ENCODE measurements at places on chromosomes 2 and 18.

DNA sequence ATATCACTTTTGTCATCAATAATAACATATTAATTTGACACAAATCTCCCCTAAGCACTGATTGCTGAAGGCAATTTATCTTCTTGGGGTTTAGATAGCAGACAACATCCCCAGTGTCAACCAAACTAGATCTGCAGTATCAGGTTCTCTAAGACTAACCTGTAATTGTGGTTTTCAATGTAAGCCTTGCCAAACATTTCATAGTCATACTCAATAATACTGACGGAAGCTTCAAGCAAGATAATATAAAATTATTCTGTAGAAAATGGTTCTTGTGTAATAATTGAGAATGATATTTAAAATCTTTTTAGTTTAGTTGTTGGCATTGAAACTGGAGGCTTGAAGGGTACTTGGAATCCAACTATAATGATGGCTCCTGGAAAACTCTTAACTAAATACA lies 186.3 kb downstream of the RIT2 start:
- no peak for DNase-seq

GRCh38 chr2:118300832-118301231 lies 212.6 kb downstream of the INSIG2 start:
- DNase-seq = no peak

- no peak for DNase-seq
These were observed 69.7 kb downstream of the TGOLN2 start for GRCh38 chr2:85257970-85258605.

- DNase-seq = no peak
These were observed 367.1 kb downstream of the ZEB2 start for GRCh38 chr2:144152817-144153271.

DNA sequence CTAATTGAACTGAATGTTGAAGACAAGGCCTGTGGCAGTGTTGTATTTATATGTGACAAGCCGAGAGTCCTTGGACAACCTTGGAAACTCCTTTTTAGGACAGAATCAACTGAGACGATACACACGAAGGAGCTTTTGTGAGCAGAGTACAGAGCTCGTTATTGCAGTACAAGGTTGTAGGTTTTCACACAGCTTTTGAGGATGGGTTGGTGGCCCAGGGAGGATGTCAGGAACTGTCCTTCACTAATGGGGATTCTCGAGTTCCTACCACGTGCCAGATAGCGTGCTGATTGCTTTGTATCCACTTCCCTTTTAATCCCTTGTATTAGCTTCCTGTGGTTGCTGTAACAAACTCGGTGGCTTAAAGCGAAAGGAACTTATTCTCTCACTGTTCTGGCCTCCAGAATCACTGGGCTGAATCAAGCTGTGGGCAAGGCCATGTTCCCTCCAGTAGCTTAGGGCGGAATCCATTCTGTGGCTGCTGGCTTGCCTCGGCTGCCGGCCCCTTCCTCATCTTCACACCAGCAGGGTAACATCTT lies 20.2 kb downstream of the INPP4A start:
- no peak for DNase-seq

GRCh38 chr2:107595285-107595684 lies 231.4 kb upstream of the RGPD4 start:
- DNase-seq = no peak

DNA sequence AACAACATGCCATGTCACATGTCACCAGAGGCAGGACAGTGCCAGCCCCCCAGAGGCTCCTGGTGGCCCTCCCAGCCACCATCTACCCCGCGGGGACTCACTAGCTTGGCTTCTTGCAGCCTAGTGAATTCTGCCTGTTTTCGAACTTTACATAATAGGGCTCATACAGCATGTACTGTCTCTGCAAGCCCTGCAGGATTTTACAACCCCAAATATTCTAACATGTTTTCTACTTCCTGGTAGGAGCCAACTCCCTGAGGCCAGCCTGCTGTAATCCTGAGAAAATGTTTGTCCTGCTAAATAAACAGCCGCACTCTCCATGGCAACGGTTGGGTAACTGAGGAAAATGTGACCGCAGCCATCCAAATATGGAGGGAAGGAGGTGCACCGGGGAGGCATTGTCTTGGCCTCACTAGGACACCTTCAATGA lies 2.7 kb downstream of the PER2 start:
- DNase-seq = peak; percentile 77

DNA sequence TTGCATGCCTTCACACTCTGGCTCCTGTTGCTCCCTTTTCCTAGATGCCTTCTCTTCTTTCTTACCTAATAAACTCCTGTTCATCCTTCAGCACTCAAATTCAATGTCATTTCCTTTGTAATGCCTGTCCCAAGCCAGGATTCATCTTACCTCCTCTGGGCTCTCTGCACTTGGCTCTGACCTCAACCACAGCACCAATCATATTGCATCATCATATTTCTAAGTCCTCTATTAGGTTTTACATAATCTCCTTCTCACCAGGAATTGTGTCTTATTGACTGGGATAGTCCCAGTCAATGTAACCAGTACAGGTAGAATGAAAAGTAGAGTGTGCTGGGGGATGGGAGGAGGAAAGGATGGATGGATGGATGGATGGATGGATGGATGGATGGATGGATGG lies 187.1 kb downstream of the NRP2 start:
- DNase-seq = no peak

DNA sequence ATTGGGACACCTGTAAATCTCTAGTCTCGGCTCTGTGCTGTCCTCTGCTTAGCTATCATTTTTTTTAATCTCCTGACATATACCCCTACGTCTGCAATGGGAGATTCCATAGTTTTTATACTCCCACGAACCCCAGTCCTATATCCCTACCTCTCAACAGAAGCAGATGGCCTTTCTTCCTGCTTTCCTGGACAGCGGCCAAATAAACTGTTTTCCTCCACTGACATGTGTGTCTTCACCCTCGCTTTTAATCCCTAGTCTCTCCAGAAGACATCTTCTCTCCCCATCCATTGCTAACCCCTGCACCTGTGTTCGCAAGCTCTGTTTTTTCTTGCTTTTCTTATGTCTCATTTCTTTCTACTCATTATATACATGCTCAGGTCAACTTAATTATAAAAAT lies 395.4 kb downstream of the EPHA4 start:
- DNase-seq = no peak

- DNase-seq = no peak
These were observed 30.9 kb downstream of the ANTXR1 start for GRCh38 chr2:69043736-69044400.

DNA sequence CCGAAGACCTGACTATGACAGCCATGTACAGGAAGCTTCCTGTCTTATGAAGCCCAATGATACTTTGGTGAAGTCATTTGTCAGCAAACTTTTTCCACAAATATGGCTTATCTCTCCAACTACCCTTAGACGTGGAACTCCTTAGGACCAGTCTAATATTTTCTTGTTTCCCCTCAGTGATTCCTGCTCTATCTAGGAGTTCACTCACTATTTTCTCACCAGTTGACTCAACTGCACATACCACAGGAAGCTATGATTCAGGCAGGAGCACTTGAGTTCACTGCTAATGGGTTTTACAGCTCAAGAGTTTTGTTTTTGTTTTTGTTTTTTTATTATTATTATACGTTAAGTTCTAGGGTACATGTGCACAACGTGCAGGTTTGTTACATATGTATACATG lies 109.3 kb downstream of the ANTXR1 start:
- no peak for DNase-seq

DNA sequence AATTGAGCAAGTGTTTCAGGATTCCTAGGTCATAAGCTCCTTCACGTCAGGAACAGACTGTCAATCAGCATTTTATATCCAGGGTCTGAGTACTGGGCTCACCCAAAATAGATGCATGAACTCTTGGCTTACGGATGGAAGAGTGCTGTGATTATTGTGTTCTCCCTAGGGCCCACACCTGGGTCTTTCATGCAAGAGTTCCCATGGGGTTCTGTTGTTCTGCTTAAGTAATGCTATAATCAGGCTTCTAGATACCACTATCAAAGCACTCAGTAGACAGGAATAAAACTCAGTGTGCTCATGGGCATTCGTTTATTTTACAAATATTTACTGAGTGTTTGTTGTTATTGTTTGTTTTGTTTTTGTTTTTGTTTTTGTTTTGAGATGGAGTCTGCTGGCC lies 46.4 kb upstream of the PMAIP1 start:
- no peak for DNase-seq

DNA sequence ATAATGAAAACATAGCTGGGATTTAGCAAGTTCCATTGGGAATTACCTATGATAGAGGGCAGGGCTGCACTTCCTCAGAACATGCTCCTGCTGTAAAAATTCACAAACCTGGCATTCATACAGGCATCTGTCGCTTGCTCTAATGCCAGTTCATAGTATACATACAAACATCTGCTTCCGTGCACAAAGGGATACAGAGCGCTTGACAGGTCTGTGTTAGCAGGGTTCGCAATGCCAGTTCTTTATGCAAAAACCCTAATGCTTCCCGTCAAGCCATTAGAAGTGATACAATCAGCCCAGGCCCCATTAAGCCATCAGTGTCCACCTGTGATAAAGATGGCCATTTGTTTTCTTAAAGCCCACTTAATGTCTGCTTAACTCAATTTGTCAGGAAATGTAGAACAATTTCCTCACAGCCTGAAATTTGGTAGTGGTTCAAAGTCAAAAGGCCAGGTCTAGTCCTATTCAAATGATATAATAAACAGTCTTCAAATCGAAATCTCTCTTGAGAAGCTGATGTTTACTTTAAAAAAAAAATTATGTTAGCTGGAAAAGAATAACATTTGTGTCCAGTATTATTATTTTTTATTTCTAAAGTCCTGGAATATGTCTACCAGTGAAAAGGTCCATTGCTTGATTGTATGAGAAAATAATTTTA lies 556.3 kb downstream of the ARHGAP15 start:
- DNase-seq = no peak

GRCh38 chr2:185802926-185803325 lies 64.3 kb downstream of the FSIP2 start:
- DNase-seq = no peak

DNA sequence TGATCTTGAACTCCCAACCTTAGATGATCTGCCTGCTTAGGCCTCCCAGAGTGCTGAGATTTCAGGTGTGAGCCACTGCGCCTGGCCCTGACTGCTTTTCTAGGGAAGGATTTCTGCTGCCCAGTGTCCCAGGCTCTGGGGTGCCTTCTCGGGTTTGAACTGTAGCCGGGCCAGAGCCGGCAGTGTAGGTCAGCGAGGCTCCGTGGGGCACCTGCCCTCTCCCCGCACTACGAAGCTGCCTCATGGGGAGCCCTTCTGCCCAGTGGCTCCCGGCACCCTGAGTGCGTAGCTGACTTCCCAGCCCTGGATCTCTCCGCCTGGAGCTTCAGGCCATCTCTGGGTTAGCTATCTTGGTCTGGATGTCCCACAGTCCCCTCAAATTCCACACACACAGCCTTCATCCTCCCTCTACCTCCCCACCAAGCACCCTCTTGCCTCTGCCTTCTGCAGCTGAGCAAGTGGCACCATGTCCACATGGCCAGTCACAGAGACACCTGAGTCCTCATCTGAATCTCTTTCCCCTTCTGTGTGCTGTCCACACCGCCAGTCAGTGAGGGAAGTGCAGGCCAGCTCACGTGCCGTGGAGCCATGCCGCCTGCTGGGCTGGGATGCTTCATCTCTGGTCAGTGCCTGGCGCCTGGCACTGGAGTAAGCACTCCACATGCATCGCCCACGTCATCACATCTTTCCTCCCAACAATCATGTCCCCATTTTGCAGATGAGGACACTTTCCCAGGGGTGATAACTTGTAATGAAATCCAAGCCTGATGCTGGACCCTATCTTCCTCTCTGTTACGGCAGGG lies 69.2 kb downstream of the EDAR start:
- no peak for DNase-seq

GRCh38 chr18:48468151-48468550 lies 59.0 kb upstream of the ZBTB7C start:
- DNase-seq = no peak

- no peak for DNase-seq
These were observed 91.0 kb downstream of the ITGB1BP1 start for GRCh38 chr2:9332136-9332852.

GRCh38 chr2:23127465-23127864 lies 257.5 kb upstream of the KLHL29 start:
- no peak for DNase-seq

- no peak for DNase-seq
These were observed 261.5 kb downstream of the AFF3 start for GRCh38 chr2:99880964-99881294.

- no peak for DNase-seq
These were observed 22.7 kb upstream of the SPR start for GRCh38 chr2:72864500-72864899.

DNA sequence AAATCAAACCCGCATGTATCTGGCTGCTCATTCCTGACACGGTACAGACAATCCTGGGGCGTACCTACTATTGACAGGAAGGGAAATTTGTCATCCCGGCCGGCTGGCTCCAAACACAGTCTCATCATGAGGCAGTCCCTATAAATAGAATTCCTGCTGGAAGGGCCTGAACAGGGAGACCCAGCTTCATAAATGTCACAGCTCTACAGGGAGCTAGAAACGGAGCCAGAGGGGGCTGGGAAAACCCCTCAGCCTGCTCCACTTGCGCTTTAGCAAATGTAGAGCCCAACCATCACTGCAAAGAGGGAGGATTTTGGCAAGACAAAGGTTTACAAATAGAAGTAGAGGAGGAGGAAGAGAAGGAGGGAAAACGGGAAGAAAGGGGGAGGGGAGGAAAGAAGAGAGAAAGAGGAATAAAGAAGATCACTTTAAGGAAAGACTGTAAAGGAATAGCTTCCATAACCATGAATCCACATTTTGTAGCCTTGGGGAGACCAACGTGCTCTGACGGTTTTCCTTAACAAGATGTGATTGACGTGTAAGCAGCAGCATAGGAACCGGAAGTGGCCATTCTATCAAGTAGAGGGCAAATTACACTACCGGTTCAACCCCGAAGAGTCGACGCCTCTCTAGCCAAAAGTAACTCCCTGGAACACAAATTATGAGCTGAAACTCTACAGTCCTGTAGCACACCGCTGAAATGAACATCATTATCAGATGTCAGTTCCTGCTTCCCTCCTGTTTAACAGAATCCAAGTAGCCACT lies 56.8 kb upstream of the TTN start:
- DNase-seq = no peak

- no peak for DNase-seq
These were observed 282.0 kb downstream of the DPP10 start for GRCh38 chr2:114724454-114724853.

DNA sequence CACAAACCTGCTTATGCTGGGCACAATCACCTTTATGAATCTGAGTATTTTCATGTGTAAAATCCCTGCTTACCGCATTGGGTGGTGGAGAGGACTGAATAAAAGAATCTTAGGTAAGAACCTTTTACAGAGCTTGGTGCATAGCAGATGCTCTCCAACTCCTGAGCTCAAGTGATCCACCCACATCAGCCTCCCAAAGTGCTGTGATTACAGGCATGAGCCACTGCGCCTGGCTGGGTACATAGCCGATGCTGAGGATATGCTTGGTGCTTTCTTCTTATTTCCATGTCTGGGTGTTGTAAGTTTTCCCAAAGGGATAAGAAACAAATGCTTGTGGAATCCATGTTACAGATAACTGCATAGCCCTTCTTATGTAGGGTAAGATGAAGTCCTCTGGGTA lies 244.3 kb upstream of the PXDN start:
- no peak for DNase-seq

- no peak for DNase-seq
These were observed 24.4 kb upstream of the EIF2AK3 start for GRCh38 chr2:88651646-88652045.

All from NCI-H2029 treated with DMSO at 0.1 percent for 48 hours (cell line).